ENCODE measurements at places on chromosomes 3 and 15. TPM values are rescaled to one million over a fixed set of nuclear protein-coding genes. Genes with fewer than 3 reads are reported as not detected.

GRCh38 chr3:21779909-21780308, 28.9 kb upstream of the ZNF385D start:
- DNase-seq, result no peak

GRCh38 chr3:152574461-152575079, 260.4 kb upstream of the P2RY1 start:
- peak; percentile 45 for DNase-seq

DNA sequence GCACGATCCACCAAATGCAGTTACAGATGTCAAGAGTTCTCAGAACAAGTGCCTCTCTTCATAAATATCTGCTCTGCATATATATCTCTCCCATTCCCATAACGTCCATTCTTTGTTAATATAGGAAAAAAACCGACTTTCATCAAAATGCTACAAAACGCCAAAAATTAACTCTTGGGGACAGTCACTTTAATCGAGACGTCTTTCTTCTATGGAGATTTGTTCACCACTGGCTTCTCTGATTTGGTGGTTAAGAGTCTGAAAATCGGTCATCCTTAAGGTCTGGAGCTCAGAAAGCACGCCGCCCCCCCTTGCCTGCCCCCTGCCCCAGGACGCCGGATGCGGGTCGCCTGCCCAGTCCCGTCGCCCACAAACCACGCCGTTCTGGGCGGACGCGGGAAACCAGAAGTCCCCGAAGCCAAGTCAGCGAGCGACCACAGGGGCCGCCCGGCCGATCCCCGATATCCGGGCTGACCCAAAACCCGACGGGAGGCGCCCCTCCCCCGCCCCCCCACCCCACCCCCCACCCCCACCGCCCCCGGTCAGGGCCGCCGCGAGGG, 252.7 kb downstream of the TJP1 start:
- no peak for DNase-seq

GRCh38 chr3:56164436-56164835, 303.8 kb downstream of the ERC2 start:
- no peak for DNase-seq

GRCh38 chr3:142987707-142988106, 13.7 kb upstream of the U2SURP start:
- no peak for DNase-seq

The TGFBR2 gene
- 196 TPM for polyA plus RNA-seq

DNA sequence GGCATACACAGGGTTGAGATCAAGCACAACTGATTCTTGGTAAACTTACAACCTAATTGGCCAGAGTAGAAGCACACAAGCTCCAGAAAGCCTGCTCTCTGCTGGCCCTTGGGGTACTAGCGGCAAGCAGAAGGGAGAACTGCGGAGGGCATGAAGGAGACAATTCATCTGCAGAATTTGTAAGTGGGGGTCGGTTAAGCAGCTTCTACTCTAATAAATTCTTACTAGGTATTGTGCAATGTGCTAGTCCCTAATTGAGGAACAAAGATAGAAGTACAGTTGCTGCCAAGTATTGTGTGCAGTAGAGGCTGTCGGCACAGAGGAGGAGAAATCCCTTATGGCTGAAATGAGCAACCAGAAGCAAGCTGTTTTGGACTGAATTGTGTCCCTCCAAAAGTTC, 91.2 kb upstream of the VEPH1 start:
- DNase-seq, result no peak

The LSM3 gene
- 14.9 TPM for polyA plus RNA-seq

DNA sequence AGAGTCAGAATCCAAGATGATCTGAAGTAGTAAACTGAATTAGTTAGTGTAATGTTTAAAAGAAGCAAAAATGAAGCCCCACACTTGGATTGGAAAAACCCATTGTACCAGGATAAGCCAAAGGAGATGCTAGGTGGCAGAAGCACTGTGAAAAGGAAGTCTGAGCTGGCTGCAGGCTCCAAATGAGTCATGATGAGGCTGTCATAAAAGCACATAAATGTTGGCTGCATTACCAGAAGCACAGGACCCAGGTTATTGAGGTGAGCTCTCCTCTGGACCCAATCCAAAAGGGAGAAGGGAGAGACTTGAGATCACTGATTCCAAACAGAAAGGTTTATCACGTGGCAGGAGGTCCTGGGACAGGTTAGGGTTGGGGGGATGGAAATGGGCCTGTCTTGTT, 3.2 kb upstream of the ACAN start:
- no peak for DNase-seq

The CYP8B1 gene
- not detected for polyA plus RNA-seq

The SLC2A2 gene
- not detected for polyA plus RNA-seq

- DNase-seq, result no peak
These were observed 309.7 kb upstream of the RBMS3 start for GRCh38 chr3:28971156-28971555.

The HRG gene
- polyA plus RNA-seq, result not detected

- DNase-seq, result no peak
These were observed 474.7 kb upstream of the ALCAM start for GRCh38 chr3:104892044-104892443.

GRCh38 chr3:59304296-59304695, 254.5 kb upstream of the CFAP20DC start:
- DNase-seq, result no peak

The CHL1 gene
- polyA plus RNA-seq, result 0.01 TPM

The KLF13 gene
- polyA plus RNA-seq, result 29.5 TPM

DNA sequence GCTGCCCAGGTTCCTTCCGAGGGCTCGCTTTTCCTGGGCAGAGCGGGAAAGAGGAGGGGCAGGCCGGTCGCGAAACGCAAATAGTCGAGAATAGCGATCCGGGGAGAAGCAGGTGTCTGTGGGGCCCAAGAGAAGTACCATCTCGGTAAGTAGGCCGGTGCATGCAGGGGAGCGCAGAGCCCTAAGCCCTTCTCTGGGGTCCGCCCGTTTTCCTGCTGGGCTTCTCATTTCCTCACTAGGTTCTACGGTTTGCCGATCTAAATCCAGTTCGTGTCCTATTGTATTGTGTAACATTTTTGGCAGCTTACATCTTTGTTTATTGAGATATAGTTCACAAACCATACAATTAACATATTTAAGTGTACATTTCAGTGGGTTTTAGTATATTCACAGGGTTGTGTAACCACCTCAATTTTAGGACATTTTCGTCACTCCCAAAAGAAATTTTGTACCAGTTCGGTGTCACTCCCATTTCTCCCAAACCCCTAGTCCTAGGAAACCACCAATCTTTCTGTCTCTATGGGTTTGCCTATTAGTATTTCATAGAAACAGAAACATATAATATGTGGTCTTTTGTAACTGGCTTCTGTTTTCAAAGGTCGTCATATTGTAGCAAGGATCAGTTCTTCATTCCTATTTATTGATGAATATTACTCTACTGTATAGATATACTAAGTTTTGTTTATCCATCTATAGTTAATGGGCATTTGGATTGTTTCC, 6.8 kb upstream of the TRIM69 start:
- DNase-seq, result no peak

The KLHL6 gene
- not detected for polyA plus RNA-seq

GRCh38 chr15:92839696-92840095, 60.4 kb upstream of the CHD2 start:
- DNase-seq, result no peak

The KCNMB3 gene
- polyA plus RNA-seq, result 1.3 TPM

The NANOGP8 gene
- not detected for polyA plus RNA-seq

DNA sequence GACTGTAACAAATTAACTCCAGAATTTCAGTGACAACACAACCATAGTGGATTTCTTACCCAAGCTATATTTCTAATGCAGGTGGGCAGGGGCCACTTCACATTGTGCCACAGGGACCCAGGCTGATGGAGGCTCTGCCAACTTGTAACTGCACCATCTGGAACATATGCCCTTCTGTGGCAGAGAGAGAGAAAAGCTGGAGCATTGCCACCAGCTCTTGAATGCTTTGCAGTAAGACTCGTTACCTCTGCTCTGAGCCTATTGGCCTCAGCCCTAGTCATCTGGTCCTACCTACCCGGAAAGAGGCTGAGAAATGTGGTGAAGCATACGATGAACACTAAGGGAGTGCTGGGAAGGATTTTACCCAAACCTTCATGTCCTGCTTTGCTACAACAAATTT, 587.1 kb downstream of the ZNF385D start:
- DNase-seq, result no peak

GRCh38 chr3:17894434-17895060, 152.1 kb upstream of the TBC1D5 start:
- peak; percentile 64 for DNase-seq

The INKA1 gene
- 6.5 TPM for polyA plus RNA-seq

The LNP1 gene
- polyA plus RNA-seq, result 4.7 TPM

- no peak for DNase-seq
These were observed 88.8 kb downstream of the HES1 start for GRCh38 chr3:194224471-194225417.

The PRSS50 gene
- polyA plus RNA-seq, result not detected

The ITIH4 gene
- 1.1 TPM for polyA plus RNA-seq

The CAMKV gene
- polyA plus RNA-seq, result not detected

The LRRN1 gene
- 3.9 TPM for polyA plus RNA-seq

GRCh38 chr3:78647726-78648125, 1120.1 kb downstream of the ROBO1 start:
- no peak for DNase-seq

DNA sequence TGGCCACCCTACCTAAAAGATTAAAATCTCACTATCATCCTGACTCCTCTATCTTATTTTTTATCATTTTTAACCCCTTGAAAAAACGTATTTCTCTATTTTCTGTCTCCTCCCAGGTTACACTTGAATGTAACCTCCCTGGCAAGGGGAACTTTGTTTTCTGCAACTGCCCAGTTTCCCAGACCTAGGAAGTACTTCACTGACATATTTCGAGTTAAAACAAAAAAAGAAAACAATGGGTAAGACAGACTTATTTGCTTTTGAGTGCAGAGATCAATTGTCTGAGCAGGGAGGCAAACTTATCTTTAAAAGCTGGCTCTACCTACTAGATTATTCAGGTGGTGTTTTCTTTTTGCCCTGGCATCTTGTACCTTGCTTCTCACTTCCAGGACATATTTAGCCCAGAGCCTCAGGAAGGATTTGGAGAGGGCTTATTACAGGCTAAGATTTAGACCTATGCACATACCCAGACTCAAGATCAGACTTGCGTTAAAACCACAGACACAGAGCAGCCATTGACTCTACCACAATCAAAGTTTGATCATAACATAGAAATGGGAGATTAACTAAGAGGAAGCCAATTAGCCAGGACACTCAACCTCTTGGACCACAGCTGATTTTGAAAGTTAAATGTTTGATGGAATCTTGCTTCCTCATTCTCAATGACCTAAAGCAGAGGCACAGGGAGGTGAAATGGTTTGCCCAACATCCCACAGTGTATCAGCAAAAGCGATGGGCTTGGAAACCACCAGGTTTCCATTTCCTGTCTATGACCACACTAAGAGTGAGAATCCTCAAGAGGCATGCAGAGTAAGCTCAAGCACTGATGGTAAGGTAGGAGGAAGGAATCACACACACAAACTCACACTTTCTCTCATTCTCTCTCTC, 169.5 kb upstream of the THBS1 start:
- DNase-seq, result peak; percentile 58

DNA sequence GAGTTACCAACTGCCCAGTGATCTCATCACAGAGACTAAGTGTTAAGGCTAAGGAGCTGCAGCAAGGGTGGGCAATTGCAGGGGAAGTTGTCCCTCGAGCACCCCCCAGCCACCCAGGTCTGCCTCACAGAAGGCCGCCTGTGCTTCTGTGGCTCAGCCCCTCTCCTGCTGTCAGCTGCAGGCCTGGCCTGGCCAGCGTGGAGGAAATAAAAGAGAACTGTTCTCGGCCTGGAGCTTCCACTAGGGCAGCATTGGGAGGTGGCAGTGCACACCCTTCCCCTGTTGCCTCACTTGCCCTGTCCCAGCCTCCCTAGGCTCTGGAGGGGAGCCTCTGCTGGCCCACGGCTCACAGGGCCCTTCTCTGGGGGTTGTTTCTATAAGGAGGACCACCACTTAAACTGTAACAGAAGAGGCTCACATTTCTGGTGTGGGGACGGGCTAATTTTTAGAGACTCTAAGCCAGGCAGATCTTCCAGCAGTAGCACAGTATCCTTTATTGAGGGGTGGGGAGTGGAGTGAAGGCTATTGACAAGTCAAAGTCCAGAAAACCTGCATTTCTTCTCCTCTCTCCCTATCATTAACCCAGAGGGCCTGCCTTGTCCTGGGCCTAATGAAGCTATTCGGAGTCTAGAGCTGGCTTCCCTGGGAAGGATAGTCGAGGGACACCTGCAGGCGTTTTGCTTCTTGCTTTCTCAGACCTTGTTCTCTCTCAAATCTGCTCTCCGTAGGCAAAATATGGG, 75.6 kb upstream of the ADPGK start:
- no peak for DNase-seq

The CAPN3 gene
- polyA plus RNA-seq, result 1.8 TPM

- peak; percentile 48 for DNase-seq
These were observed 807.4 kb downstream of the SQOR start for GRCh38 chr15:46442184-46442583.

GRCh38 chr15:101239724-101240136, 12.1 kb downstream of the CHSY1 start:
- DNase-seq, result no peak

DNA sequence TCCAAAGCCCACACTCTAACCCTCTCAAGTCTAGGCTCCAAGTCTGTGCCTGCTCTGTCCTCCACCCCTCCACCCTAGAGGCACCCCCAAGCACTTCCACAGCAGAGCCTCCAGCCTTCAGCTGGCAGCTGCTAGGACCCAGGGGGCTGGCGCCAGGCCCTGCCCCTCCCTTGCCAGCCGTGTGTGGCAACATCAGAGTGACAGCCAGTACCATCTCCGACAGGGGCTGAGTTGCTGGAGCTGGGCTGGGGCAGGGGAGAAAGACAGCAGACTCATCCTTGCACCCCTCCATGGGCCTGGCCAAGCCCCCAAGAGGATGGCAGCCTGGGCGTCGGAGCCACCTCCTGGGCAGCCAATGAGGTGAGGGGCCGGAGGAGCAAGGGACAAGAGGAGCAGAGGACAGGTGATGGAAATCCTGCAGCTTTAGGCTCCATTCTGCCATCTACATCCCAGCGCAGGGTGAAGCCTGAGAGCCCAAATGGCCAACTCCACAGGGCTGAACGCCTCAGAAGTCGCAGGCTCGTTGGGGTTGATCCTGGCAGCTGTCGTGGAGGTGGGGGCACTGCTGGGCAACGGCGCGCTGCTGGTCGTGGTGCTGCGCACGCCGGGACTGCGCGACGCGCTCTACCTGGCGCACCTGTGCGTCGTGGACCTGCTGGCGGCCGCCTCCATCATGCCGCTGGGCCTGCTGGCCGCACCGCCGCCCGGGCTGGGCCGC, at the start of gene GPR62:
GPR62 (plus strand) TSS at position 207 of the 718 bp plus-strand sequence; CDS start at position 479, 272 bp downstream.
- DNase-seq, result no peak

The TRA2B gene
- 178 TPM for polyA plus RNA-seq

The DUOX1 gene
- not detected for polyA plus RNA-seq

DNA sequence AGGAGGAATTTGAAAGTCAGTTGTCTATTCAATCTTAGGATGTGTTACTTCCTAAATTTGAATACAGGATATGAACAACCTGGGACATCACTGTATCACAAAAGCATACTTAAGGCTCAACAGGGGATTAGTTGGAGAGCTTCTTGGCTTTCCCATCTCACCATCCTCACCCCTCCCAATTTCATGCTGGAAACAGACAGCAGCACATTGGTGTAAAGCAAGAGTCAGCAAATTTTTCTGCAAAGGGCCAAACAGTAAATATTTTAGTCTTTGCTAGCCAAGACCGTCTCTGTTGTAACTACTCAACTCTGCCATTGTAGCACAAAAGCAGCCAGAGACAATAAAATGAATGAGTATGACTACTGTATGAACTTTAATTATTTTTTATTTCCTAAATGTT, 94.9 kb downstream of the ERC2 start:
- no peak for DNase-seq
